ENCODE measurements at places on chromosomes 1 and 21.
A peak's percentile ranks its signal among the peaks of the same experiment; 100 is the strongest.

DNA sequence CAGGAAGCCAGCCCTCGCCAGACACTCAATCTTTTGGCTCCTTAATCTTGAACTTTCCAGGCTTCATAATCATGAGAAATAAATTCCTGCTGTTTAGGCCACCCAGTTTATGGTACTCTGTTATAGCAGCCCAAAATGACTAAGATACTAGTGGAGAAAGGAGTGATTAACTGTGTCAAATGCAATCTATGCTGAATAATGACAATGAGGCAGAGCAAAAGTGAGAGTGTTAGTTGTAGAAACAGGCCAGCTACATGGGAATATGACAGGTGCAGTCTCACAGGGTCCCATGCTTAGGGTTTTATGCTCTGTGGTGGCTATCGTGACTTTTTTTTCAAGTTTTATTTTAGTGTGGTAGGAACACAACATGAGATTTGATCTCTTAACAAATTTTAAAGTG is 888.8 kb downstream of the TTLL7 start:
- DNase-seq: no peak

DNA sequence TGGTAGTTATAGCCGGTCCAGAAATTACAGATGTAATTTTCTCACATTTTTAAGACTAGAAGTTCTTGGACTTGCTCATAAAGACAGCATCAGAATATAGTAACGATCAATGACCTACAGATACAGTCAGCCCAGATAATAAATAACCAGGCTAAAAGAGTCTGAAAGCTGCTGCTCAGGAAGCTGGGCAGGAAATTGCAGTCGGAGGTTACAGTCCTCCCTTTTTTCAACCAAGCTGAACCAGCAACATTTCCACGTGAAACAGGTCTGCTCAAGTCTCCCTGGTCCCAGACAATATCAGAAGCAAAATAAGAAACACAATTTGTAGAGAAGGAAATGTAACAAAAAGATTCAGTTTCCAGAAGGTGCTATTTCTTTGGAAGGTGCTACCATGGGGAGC is 457.4 kb downstream of the SIPA1L2 start:
- no peak for DNase-seq

GRCh38 chr1:59340411-59341307 is 43.8 kb downstream of the FGGY start:
- DNase-seq: no peak

GRCh38 chr1:111212634-111213335 is 12.3 kb upstream of the DENND2D start:
- DNase-seq: no peak

DNA sequence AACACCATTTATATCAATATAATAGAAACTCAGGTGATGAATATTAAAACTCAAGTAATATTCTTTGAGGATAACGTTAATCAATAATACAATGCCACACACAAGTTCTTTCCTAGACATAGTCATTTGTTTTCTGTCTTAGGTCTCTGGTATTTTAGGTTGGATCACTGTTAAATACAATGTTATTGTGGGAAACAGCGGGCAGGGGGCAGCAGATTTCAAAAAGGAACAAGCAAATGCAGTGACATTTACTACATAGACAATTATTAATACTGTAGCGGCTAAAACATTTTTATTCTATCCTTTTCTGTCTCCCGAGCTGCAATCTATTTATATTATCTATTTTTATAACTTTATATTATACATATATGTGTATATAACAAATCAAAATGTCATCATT is 186.4 kb upstream of the ZNHIT6 start:
- peak; percentile 18 for DNase-seq

GRCh38 chr1:98388441-98388840 is 273.1 kb upstream of the SNX7 start:
- no peak for DNase-seq

DNA sequence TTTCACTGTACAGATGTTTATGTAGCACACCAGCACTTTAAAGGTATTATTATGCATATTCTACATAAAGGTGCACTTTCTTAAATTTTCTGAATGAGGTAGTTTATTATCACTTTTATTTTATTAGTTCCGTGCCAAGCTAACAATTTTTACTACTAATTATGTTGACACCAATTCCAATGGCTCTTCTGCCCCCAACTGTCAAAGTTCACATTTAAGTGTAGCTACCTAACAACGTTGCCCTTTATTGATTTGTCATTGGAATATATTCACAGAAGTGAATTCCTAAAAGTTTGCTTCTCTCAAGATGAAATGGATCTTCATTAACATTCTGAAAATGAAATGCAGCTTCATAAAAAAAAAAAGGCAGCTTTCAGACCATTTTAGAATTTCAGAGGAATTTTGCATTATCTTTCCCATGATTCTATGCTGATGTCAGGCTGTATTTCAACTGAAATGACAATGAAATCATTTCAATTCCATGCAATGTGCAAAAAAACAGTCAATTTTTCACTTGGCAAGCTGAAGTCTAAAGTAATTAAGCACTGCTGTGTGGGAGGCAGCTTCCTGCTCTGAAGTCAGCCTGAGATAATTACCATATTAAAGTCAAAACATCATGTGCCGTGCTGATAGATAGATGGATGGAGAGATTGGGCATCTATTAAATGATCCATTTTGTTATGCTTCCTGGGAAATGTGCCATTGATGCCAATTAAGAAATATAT is 229.2 kb downstream of the TTLL7 start:
- no peak for DNase-seq

DNA sequence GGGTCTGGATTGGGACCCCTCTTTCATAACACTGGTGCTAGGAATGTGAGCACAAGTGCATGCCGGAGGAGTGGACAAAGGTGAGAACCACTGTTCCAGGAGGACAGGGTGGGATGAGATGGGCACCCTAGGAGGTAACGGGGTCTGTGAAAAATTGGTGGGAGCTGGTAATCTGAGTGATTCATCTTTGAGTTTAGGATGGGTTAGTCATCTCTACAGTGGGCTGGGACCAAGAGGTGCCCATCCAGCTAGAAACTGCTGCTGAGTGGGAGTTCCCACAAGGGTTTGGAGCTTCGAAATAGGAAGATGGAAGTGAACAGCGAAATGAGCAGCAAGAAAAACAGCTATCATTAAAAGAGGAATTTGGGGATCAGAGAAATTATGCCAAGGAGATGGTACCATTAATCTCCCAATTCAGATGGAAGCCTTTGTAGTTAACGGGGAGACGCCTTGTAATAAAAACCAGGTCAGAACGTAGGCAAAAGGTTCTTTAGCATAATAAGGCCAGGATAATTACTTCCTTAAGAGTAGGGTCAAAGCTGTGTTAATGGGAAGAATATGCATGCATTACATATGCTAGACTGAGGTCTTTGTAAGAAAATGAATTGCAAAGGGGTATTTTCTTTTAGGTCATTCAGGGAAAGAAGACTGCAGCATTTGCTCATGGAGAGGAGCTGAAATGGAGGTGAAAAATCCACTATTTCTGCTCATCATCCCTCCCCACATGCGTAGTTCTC is 55.5 kb downstream of the OLFML3 start:
- DNase-seq: no peak

DNA sequence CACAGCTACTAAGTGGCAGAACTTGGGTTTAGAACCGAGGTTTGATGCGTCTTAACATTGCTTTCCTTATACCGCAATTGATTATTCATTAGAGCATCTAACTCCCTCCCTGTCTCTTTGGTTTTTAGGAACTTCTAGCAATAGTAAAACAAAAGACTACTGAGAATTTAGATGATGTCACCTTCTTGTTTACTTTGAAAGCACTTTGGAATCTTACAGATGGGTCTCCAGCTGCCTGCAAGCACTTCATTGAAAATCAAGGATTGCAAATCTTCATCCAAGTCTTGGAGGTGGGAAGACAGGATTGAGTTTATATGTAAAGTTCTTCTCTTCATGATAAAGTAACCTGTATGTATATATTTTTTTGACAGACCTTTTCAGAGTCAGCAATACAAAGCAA is 35.0 kb downstream of the ZYG11A start:
- DNase-seq: no peak

DNA sequence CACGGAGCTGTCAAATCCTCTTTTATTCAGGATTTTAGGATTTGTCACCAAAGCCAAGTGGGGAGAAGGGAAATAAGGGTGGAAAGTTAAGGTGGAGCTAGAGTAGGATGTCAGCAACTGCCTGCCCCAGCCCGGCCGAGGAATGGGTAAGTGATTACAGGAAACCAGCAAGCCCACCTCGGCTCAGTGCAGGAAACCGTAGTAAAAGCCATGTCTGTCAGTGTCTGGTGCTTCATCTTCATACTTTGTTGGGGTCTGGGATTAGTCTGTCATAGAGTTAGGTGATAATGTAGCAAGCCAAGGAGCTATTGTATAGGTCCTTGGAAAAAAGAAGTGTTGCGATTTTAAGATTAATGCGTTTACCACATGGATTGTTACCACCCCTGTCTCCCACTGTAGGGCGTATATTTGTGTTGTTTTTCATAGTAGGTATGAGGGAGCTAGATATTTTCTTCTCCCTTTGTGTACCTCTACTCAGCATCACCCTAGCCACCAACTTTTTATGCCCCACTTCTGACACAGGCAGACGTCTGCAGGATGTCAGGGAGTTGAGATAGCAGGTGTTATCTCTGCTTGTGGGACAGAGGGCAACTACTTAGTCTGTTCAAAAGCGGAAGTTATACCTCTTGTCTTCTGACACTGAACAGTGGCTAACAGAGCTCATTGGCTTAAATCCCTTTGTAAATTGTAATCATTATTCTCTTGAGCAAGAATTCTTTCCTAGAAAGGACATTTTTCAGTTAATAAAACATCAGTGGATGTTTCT is 253.7 kb downstream of the HHAT start:
- no peak for DNase-seq

- DNase-seq: peak; percentile 71
Observed at GRCh38 chr1:199272628-199273086, 633.8 kb downstream of the PTPRC start.
